ENCODE measurements at places on chromosomes 5 and 9. TPM values are rescaled to one million over a fixed set of nuclear protein-coding genes. Genes with fewer than 3 reads are reported as not detected.

GRCh38 chr9:137357166-137357565 lies 55.1 kb upstream of the NRARP start:
- no peak overlapping the region for H3K4me3 ChIP-seq
- H3K36me3 ChIP-seq: no peaks in the 10 kb centered on the region
- no peaks in the 10 kb centered on the region for H3K27me3 ChIP-seq
- H3K27ac ChIP-seq: no peak overlapping the region
- DNase-seq: no peak
- H3K4me1 ChIP-seq: no peaks in the 10 kb centered on the region

GRCh38 chr9:37531699-37532098 lies 44.5 kb downstream of the FBXO10 start:
- H3K4me1 ChIP-seq: no peaks in the 10 kb centered on the region
- no peak overlapping the region for H3K4me3 ChIP-seq
- no peaks in the 10 kb centered on the region for H3K27me3 ChIP-seq
- no peak overlapping the region for H3K27ac ChIP-seq
- no peak for DNase-seq
- H3K36me3 ChIP-seq: peaks cover 8% of the 10 kb centered on the region

DNA sequence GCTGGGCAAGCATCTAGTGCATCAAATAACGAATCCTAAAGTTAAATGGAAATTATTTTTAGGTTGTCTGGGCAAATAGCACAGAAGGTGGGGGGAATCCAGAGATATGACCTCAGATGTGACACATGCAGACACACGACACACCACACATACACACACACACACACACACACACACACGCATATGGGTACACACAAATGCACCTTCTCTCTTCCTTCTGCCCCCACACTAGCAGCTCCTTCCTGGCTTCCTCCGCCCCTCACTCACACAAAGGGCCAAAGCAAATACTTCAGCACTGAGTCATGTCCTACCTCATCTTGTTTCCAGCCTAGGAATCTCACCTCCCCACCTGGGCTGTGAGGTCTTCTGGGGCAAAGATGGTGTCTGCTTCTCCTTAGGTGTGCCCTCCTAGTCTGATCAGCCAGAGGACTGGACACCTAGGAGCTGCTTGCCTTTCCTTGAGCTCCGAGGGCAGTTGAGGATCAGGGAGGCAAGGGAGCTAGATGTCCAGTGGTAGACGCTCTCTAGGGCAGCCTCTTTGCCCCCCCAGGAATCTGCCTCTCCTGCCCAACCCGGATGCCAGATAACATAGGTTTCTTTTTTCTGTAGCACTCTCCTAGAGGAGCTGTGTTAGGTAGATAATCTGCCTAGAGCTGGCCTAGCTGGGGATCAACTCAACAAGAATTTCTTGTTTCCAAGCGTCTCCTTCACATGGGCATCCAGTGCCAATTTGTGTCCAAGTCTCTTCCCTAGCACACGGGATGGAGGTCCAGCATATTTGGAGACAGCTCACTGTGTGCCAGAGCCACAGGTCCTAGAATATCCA lies 14.3 kb upstream of the JADE2 start:
- H3K27ac ChIP-seq: peak overlapping the region; percentile 39
- no peak for DNase-seq
- no peaks in the 10 kb centered on the region for H3K27me3 ChIP-seq
- peaks cover 25% of the 10 kb centered on the region for H3K4me1 ChIP-seq
- no peaks in the 10 kb centered on the region for H3K36me3 ChIP-seq
- H3K4me3 ChIP-seq: no peak overlapping the region

GRCh38 chr5:98179791-98180755 lies 593.4 kb upstream of the RGMB start:
- H3K27ac ChIP-seq: no peak overlapping the region
- H3K4me1 ChIP-seq: no peaks in the 10 kb centered on the region
- DNase-seq: no peak
- H3K4me3 ChIP-seq: no peak overlapping the region
- no peaks in the 10 kb centered on the region for H3K36me3 ChIP-seq

GADD45G gene
- total RNA-seq: 17.1 TPM

- H3K27me3 ChIP-seq: no peaks in the 10 kb centered on the region
- H3K36me3 ChIP-seq: no peaks in the 10 kb centered on the region
- H3K27ac ChIP-seq: no peak overlapping the region
- no peak overlapping the region for H3K4me3 ChIP-seq
- H3K4me1 ChIP-seq: peaks cover 7% of the 10 kb centered on the region
- no peak for DNase-seq
Observed at GRCh38 chr5:170254056-170254455, 21.3 kb downstream of the C5orf58 start.

COL27A1 gene
- 7.2 TPM for total RNA-seq

DNA sequence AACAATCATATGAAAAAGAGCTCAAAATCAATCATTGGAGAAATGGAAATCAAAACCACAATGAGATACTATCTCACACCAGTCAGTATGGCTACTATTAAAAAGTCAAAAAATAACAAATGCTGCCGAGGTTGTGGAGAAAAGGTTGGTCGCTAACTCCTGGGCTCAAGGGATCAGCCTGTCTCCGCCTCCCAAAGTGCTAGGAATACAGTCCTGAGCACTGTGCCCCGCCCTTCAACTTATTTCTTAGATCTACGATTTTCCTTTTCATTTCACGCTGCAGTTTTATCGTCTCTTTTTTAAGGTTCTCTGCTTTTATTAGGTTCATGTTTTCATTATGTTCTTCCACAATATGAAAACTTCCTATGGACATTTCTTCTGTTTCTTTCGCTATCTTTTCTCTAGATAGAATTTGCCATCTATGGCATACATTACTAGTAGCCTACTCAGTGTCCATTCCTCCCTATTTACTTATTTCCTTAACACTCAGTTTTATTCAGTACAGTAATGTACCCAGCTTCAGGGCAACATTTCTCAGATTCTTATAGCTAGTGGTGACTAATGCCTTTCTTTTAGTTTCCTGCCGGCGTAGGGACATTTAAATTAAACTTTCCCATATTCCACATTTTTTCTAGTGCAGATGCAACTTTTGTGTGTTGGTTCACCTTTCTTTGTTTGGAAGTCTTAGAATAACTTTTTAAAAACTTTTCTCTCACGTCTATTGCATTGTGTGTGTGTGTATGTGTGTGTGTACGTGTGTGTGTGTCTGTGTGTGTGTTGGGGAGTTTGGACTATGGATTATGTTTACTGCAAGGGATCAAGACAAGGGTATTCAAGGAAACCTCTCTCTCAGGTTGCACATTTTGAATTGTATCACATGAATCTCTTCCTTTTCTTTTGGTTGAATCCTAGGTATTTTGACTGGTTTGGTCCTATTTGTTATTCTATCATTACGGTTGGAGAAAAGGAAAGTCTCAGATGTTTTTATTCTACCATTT lies 21.6 kb upstream of the FBN2 start:
- no peaks in the 10 kb centered on the region for H3K4me1 ChIP-seq
- H3K27me3 ChIP-seq: no peaks in the 10 kb centered on the region
- no peaks in the 10 kb centered on the region for H3K36me3 ChIP-seq
- no peak for DNase-seq
- H3K27ac ChIP-seq: no peak overlapping the region
- H3K4me3 ChIP-seq: no peak overlapping the region

DNA sequence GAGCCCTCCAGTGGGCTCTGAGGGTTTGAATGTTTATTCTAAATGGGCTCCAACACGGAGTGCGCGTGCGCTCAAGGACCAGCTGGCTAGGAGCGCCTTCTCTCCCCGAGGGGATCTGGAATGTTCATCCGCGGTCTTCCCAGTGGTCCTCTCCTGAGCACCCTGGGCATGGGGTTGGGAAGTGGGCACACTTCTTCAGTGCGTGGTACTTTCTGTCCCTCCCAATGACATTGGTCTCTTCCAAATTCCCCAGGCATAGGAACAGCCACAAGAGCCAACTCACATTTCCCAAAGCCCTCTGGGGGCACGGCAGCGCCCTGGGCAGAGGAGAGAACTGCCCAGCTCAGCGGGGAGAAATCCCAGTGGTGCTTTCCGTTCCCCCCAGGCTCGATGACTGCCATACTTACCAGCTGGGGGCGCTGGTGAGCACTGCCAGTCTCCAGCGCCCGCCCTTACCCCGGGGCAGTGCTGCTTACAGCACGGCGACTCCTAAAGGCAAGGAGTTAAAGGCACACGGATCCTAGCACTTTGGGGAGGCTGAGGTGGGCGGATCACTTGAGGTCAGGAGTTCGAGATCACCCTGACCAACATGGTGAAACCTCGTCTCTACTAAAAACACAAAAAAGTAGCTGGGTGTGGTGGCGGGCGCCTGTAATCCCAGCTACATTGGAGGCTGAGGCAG lies 29.9 kb upstream of the OBP2B start:
- H3K4me3 ChIP-seq: no peak overlapping the region
- DNase-seq: peak; percentile 84
- peaks cover 50% of the 10 kb centered on the region for H3K4me1 ChIP-seq
- H3K27ac ChIP-seq: peak overlapping the region; percentile 79
- no peaks in the 10 kb centered on the region for H3K36me3 ChIP-seq

DNA sequence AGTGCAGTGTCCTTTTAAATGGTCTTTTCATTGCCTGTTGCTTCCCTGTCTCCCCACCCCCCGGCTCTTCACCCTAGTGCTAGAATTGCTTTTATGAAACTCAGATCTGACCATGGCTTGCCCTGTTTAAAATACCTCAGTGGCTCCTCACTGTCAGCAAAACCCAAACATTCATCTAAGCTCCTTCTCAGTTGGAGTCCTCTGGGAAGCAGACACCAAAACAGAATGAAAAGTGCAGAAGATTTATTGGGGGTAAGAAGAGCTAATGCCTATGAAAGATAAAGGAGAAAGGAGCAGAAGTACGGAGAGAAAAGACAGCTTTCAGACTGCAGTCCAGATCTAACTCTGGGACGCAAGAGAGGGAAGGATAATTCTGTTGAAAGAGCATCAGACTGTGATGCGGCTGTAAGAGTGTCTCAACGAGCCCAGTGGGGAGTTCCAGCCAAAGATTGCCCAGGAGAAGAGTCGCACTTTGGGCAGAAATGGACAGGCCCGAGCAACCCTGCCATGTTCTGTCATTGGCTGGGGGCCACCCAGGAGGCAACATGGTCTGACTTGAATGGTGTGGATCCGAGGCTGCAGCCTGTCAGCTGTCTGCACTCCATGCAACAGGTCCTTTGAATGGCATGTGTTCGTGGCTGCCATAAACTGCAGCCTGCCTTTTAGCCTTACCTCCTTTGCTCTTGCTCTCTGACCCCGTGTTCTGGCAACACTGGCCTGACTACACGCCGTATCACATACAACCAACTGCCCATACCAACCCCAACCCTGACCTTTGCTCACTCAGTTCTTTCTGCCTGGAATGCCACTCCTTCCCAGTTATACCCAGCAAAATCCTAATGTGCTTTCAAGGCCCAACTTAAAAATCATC lies 55.9 kb downstream of the IRF1 start:
- no peak overlapping the region for H3K4me3 ChIP-seq
- peaks cover 30% of the 10 kb centered on the region for H3K4me1 ChIP-seq
- H3K27me3 ChIP-seq: no peaks in the 10 kb centered on the region
- no peaks in the 10 kb centered on the region for H3K36me3 ChIP-seq

NUTM2G gene
- total RNA-seq: not detected

- no peak for DNase-seq
- no peaks in the 10 kb centered on the region for H3K36me3 ChIP-seq
- peaks cover 10% of the 10 kb centered on the region for H3K4me1 ChIP-seq
- no peak overlapping the region for H3K4me3 ChIP-seq
- H3K27me3 ChIP-seq: no peaks in the 10 kb centered on the region
Observed at GRCh38 chr9:21803649-21804048, 1.2 kb downstream of the MTAP start.

DNA sequence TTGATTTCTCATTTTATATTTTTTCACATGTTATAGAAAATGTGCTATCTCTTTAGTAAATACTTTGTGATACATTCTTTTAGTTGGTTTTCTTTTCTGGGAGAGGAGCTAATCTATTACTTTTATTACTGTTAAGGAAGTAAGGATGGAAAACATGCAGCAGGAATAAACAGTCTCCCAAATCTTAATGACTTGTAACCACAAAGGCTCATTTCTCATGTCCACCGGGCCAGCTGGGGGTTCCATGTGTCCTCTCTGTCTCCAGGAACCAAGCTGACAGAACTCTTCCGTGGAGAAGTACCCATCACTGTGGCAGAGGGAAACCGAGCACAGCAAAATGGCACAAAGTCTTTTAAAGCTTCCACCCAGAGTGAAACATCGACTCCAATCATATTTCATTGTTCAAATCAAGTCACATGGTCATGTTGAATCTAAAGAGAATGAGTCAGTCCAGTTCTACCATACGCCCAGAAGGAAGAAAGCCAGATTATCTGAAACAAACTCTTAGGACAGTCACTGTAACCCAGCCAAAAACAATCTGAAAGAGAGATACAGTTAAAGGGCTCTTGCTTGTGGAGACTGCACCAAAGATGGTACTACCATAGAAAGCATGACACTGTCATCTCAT lies 97.1 kb upstream of the CDH6 start:
- DNase-seq: no peak
- no peaks in the 10 kb centered on the region for H3K4me1 ChIP-seq
- no peak overlapping the region for H3K27ac ChIP-seq

FBLL1 gene
- not detected for total RNA-seq

DNA sequence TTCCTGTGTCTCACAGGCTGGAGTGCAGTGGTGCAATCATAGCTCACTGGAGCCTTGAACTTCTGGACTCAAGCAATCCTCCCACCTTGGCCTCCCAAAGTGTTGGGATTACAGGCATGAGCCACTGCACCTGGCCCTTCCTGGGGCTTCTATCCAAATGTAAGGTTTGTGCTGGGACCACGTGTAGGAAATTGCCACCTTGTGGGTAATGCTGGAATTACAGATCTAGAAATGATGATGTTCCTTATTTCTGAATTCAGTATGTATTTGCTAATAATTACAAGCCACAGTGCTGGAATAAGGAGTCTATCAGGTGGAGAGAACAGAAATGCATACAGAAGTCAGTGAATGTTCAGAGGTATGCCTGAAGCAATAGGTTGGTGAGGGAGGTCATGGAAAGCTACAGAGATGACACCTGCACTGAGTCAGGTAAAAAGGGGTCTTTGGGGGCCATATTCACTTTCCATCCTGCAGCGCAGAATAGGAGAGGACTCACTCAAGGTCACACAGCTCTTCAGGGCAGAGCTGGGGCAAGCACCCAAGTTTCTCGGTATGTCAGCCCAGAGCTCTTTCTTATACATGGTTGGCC lies 8.8 kb upstream of the IGFBPL1 start:
- no peak overlapping the region for H3K27ac ChIP-seq
- H3K4me3 ChIP-seq: no peak overlapping the region
- no peaks in the 10 kb centered on the region for H3K36me3 ChIP-seq
- no peaks in the 10 kb centered on the region for H3K27me3 ChIP-seq
- DNase-seq: peak; percentile 23
- H3K4me1 ChIP-seq: peaks cover 12% of the 10 kb centered on the region

GRCh38 chr5:174293006-174293405 lies 247.5 kb downstream of the NSG2 start:
- no peaks in the 10 kb centered on the region for H3K4me1 ChIP-seq
- H3K27ac ChIP-seq: no peak overlapping the region
- no peak overlapping the region for H3K4me3 ChIP-seq
- H3K36me3 ChIP-seq: no peaks in the 10 kb centered on the region
- DNase-seq: no peak

- H3K4me1 ChIP-seq: peaks cover 6% of the 10 kb centered on the region
- H3K27me3 ChIP-seq: no peaks in the 10 kb centered on the region
- no peak for DNase-seq
Observed at GRCh38 chr5:79378510-79379186, 135.3 kb downstream of the HOMER1 start.
